Uterine smooth muscle cell (primary cell): ENCODE measurements at places on chromosomes 3 and 15. TPM values are rescaled to one million over a fixed set of nuclear protein-coding genes. Genes with fewer than 3 reads are reported as not detected.

Gene SLC24A5
- not detected in 2 replicates for total RNA-seq

Gene SMCO1
- not detected in 2 replicates for total RNA-seq

Gene LDHAL6B
- under 0.01 TPM in 1 of 2 replicates, not detected in the other for total RNA-seq

Gene CGNL1
- 0.66 and 1.5 TPM in 2 replicates for total RNA-seq

Gene RAB6B
- total RNA-seq = 0.22 and 0.37 TPM in 2 replicates

Gene DLEC1
- 0.11 and 0.12 TPM in 2 replicates for total RNA-seq

Gene ZIC1
- not detected in 2 replicates for total RNA-seq

Gene MINAR1
- total RNA-seq = 0.66 and 0.75 TPM in 2 replicates

Gene DAG1
- 40.0 and 49.7 TPM in 2 replicates for total RNA-seq

Gene ZPLD1
- total RNA-seq = 0.62 TPM in 1 of 2 replicates, not detected in the other

Gene NDN
- total RNA-seq = 39.5 and 59.1 TPM in 2 replicates

Gene RASGRF1
- total RNA-seq = under 0.01 and 0.37 TPM in 2 replicates

Gene HYAL1
- total RNA-seq = 0.50 and 0.66 TPM in 2 replicates

Gene APOD
- total RNA-seq = 0.11 and 0.37 TPM in 2 replicates

Gene CDHR4
- 0.12 TPM in 1 of 2 replicates, not detected in the other for total RNA-seq

Gene PODXL2
- 1.8 and 2.0 TPM in 2 replicates for total RNA-seq

Gene U2SURP
- 68.5 and 90.1 TPM in 2 replicates for total RNA-seq

Gene BRPF1
- 17.4 and 19.8 TPM in 2 replicates for total RNA-seq

Gene FBXW12
- not detected in 2 replicates for total RNA-seq

Gene STRIT1
- not detected in 2 replicates for total RNA-seq

Gene STAB1
- 0.44 and 0.62 TPM in 2 replicates for total RNA-seq

Gene SOX14
- total RNA-seq = not detected in 2 replicates

Gene SLC28A2
- not detected in 2 replicates for total RNA-seq

Gene FBN1
- total RNA-seq = 481 and 802 TPM in 2 replicates

Gene SLC2A2
- total RNA-seq = not detected in 2 replicates

Gene SEC11A
- total RNA-seq = 277 and 309 TPM in 2 replicates

Gene CPN2
- total RNA-seq = not detected in 2 replicates

Gene SLC26A6
- total RNA-seq = 24.5 and 35.4 TPM in 2 replicates

Gene ROPN1
- not detected in 2 replicates for total RNA-seq

Gene BFSP2
- not detected in 2 replicates for total RNA-seq

Gene RETNLB
- not detected in 2 replicates for total RNA-seq

Gene KBTBD13
- not detected in 2 replicates for total RNA-seq

Gene GNAT1
- total RNA-seq = not detected in 2 replicates

Gene TGM4
- total RNA-seq = not detected in 2 replicates

Gene OXTR
- total RNA-seq = 8.9 and 12.1 TPM in 2 replicates

Gene RPLP1
- 53.8 and 64.7 TPM in 2 replicates for total RNA-seq

Gene ESYT3
- total RNA-seq = 4.5 and 6.5 TPM in 2 replicates

Gene SUSD5
- 2.3 and 4.1 TPM in 2 replicates for total RNA-seq

Gene IRAK2
- 4.9 and 6.2 TPM in 2 replicates for total RNA-seq

Gene RPL15
- total RNA-seq = 2,608 and 2,649 TPM in 2 replicates

Gene RLBP1
- total RNA-seq = not detected in 2 replicates

Gene DPPA2
- total RNA-seq = not detected in 2 replicates

Gene SLC15A2
- 0.11 and 0.75 TPM in 2 replicates for total RNA-seq
